Cortex of kidney (tissue), 1 donor: ENCODE measurements at places on chromosomes 5 and 9.

GRCh38 chr5:173915310-173916014 lies 27.3 kb downstream of the CPEB4 start:
- no peak for DNase-seq

GRCh38 chr5:177382423-177383029 lies 1.7 kb upstream of the SLC34A1 start:
- no peak for DNase-seq

DNA sequence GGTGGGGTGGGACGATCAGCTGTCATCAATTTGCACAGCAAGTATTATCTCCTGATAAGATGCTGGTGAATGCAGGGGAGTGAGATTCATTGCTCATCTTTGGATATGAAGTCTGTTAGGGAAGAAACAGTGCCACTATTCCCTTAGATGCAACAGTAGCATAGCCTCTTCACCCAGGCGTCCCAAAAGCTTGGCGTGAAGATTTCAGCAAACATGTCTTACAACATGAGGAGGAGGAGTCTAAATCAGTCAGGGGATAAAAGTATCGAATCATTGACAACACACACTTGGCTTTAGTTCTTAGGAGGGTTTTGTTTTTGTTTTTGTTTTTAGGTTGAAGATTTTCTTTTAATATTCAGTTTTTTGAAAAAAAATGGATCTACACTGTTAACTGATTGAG lies 26.5 kb downstream of the SNX18 start:
- no peak for DNase-seq

- DNase-seq = no peak
Observed at GRCh38 chr9:127569886-127570401, 42.1 kb upstream of the STXBP1 start.

DNA sequence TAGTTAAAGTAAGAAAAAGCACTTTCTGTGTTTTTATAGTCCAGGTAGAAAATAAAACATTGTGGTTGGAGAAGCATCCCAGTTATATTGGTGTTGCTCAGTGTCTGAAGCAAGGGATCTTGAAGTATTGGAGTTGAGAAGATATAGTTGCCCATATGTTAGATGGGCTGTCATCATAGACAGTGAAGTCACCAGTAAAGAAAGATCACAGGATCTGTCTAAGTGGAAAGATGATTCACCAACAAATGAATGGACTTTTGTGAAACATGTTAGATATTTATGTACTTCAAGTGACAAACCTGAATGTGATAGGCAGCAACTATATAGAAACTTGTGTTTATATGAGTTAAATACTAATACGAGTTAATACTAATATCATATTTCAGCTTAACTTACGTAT lies 11.7 kb downstream of the OGN start:
- no peak for DNase-seq

GRCh38 chr5:99900302-99900852 lies 634.8 kb upstream of the FAM174A start:
- DNase-seq = no peak

- no peak for DNase-seq
Observed at GRCh38 chr9:68947842-68948569, 65.9 kb downstream of the PRKACG start.
